ENCODE measurements at places on chromosomes 12 and 14.
A peak's percentile ranks its signal among the peaks of the same experiment; 100 is the strongest.

DNA sequence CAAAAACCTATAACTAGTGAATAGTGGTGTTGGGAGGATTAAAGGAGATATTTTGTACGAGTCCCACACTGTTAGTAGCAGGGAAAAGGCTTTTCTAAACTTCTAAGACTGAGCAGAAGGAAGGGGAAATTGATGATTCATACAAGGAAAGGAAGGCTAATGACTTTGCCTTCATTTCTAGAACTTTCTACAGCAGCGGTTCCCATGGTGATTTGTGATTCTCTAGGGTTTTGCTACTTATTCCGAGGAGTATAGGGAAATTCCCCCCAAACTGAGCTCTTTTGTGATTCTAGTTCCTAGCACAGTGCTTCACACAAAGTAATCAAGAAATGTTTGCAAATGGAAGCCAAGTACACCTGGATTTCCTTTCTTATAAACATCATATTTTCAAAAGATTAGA, 23.8 kb upstream of the PWP1 start:
- DNase-seq = no peak

GRCh38 chr12:17357396-17357795, 732.6 kb downstream of the RERGL start:
- no peak for DNase-seq

DNA sequence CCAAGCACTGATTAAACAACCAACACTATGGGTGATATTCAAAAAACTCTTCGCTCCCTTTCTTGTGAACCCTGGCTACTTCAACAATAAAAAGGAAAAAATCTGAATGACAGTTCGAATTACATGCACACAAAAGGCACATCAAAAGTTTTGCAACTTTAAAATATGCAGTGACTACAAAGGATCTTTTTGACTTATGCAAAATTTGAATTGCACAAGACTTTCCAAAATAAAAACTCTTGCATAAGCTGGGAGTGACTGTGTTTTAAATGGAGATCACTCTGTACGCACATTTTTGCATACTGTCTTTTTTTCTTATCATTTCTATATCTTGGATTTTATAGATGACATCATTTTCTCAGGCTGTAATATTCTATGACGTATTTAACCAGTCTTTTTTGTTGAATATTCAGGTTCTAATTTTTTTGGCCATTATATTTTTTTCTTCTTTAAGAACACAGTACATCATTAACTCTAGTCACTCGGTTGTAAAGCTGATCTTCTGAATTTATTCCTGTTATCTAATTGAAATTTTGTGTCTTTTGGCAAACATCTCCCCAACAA, 667.6 kb upstream of the TBX3 start:
- no peak for DNase-seq

DNA sequence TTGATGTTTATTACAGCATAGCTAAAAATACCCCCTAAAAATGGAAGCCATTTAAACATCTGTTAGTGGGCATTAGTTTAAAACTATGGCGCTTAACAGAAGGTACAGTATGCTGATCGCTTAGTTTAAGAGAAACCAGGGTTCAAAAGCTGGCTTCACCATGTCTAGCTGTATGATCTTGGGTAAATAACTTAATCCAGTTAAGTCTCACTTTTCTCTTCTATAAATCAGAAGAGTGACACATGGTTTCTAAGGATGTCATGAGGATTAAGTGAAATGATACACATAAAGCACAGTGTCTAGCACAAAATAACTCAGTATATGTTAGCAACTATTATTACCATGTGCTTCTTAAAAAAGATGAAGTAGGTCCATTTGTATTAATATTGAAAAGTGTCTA, 38.7 kb downstream of the STK38L start:
- DNase-seq = no peak

GRCh38 chr14:53106768-53107167, 46.4 kb downstream of the DDHD1 start:
- no peak for DNase-seq

- DNase-seq = peak; percentile 23
These were observed 5.7 kb upstream of the SLC35F4 start for GRCh38 chr14:57871459-57872080.

DNA sequence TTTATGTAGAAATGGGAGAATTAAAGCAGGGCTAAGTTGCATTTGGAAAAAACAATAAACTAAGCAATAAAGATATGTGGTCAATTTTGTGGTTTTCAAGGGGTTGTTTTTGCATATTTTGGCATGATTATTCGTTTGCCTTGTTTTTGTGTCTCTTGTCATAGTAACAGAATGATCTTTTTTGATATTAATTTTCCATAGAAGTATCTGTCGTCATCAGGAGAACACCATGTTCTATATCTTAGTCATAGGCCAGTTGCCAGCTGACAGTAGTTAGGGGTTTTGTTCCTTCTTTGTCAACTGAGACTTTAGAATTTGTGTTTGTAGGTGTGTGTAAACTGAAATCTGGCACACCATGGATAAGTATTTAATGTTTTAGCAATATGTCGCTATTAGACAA, 1354.8 kb downstream of the LRFN5 start:
- DNase-seq = no peak

GRCh38 chr14:101167428-101167827, 263.9 kb upstream of the RTL1 start:
- no peak for DNase-seq

DNA sequence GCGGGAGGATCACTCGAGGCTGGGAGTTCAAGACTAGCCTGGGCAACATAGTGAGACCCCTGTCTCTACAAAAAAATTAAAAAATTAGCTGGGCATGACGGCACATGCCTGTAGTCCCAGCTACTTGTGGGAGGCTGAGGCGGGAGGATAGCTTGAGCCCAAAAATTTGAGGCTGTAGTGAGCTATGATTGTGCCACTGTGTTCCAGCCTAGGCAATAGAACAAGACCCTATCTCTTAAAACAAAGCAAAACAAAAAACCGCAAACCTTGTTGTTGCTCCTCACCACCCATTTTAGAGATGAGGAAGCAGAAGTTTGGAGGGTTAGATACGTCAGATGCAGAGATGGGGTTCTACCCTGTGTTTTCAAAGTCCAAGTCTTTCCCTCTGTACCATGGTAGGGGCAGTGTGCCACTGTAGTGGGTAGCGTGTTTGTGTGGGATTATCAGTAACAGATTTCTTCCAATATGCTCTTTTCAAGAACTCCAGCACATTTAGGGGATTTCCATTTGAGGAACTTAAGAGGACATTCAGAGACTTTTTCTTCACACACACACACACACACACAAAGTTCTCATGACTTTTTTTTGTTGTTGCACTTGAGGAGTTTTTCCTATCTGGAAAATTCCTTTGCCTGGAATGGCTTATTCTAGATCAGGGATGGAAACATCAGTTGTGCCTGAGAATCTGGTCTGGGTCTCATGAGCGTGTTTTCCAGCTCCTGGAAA, 186.5 kb downstream of the CHST11 start:
- DNase-seq = no peak

- DNase-seq = no peak
These were observed 30.4 kb upstream of the PPP2R5E start for GRCh38 chr14:63573581-63573980.

- DNase-seq = no peak
These were observed 9.0 kb upstream of the DCAF4 start for GRCh38 chr14:72917094-72917802.

GRCh38 chr14:24885410-24885913, 164.5 kb downstream of the STXBP6 start:
- DNase-seq = no peak

- no peak for DNase-seq
These were observed 8.7 kb downstream of the SMIM41 start for GRCh38 chr12:52087961-52088820.

DNA sequence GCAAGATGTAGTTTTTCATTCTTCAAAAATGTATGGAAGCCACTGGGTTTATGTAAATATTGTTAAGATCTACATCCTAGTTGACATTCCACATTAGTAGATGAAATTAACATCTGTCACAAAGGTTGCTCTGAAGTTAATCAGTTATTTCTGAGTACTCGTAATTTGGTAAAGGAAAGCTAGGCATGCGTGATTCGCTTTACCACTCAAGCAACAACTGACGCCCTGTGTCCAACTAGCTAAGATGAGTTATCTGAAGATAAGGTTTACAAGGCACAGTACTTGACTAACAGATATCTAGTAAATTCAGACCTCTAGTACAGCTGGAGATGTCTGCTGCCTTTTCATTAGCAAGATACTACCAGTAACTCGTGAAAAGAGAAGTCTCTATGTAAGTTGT, 14.1 kb downstream of the PRKD1 start:
- no peak for DNase-seq

GRCh38 chr12:105725054-105725453, 394.6 kb downstream of the C12orf75 start:
- DNase-seq = no peak

DNA sequence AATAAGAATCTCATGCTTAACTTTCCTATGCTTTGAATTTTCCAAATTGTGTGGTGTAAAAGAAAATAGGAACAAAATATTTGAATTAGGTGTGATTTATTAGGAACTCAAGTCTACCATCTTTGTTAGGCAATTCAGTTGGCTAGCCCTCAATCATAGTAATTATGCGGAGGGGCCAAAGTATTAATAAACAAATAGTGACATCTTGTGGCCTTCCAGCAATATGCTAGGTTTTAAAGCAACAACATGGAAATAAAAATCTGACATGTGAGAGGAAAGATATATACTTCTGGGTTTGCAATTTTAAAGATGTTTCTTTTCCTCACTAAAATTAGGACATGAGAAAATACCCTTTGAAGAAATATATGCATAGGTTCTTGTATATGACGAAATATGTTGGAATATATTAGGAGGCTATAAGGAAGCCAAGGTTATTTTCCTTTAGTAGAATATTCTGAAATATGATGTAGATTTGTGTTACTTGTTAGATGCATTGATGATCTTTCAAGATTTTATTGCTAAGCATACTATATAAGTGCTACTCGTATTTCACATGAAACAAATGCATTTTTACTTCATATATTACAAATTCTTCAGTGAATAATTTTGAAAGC, 200.4 kb downstream of the PTPRO start:
- peak; percentile 19 for DNase-seq

DNA sequence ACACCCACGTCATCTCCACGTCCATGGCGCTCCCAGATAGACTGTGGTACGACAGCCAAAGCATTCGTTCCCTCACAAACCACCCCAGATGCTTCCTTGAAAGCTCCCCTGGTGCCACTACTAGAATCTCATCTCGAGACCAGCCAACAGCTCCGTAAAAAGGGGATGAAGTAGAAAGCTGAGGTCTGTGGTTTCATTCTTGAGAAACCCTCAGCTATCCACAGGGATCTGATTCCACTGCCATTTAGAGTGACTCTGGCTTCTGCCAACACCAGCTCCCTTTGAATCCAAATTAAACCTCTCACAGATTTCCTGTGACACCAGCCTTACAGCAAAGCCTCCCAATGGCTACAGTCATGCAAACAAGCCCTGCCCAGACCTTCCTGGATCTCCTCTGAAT, 18.5 kb upstream of the FOXN3 start:
- no peak for DNase-seq

GRCh38 chr14:105847400-105847799, 321.0 kb downstream of the TMEM121 start:
- DNase-seq = no peak

GRCh38 chr12:57215065-57215464, 1.5 kb upstream of the NXPH4 start:
- no peak for DNase-seq

- DNase-seq = no peak
These were observed 21.7 kb downstream of the SMCO2 start for GRCh38 chr12:27468241-27468640.

DNA sequence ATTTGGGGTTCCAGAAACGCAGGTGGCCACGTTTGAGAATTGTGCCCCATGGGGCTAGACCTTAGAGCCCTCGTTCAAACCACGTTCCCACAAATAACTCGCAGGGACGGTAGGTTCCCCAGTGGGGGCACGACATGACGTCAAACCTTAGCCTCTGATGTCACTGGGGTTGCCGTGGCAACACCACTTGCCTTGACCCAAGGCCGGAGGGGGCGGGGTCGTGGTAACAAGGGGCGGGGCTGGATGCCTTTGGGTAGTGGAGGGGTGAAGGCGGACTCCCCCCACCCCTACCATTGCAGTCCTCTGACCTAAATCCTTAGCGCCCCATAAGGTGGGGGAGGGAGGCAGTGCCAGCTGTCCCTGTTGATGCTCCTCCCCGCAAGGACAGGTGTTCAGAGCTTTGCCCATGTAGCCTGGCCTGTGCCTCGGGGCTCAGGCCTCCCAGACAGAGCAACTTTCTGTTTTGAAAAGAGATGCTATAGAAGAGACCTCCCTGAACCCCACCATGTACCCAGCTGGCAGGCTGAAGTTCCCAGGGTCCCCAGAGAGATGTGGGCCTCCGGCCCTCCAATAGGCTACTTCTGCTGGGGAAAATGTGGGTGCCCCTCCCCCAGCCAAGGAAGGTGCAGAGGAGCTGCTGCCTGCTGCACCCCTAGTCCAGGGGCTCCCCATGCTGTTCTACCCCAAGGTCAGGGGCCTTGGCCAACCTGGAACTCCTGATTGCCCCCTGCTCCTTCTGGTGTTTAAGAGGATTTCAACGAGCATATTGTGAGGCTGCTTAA, 1.9 kb downstream of the FAM222A start:
- no peak for DNase-seq

GRCh38 chr14:102633906-102634595, 41.6 kb downstream of the RCOR1 start:
- no peak for DNase-seq

DNA sequence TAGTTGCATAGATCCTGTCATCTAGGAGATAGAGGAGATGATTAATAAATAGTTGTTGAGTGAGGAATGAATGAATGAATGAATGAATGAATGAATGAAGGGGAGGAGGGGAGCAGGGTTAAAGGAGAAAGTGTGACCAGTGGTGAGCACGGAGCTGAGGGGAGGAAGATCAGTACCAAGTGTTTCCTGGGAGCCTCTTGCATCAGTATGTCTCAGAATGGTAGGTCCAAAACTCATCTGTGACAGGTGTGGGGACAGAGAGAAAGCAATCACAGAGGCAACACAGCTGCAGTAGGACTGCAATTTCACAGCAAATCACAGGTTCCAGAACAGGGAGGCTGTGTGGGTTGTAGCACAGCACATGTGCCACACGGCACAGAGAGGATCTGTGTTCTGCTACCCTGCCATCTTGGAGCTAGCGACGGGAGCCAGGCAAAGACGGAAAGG, 14.5 kb upstream of the TNFRSF1A start:
- no peak for DNase-seq

GRCh38 chr14:30874999-30875787, 834 bp downstream of the COCH start:
- no peak for DNase-seq

- no peak for DNase-seq
These were observed 7.6 kb downstream of the CDCA4 start for GRCh38 chr14:105013150-105013785.

- no peak for DNase-seq
These were observed 976 bp downstream of the THAP2 start for GRCh38 chr12:71665090-71665463.
